Stimulated activated CD4-positive, alpha-beta T cell treated with anti-CD3 and anti-CD28 coated beads, Interleukin-1b, Interleukin-23, amount 100 ng/mL, for 1 hour (primary cell): ENCODE measurements at places on chromosomes 7 and 10.

GRCh38 chr10:2165771-2166460 lies 428.6 kb upstream of the ADARB2 start:
- DNase-seq = no peak

DNA sequence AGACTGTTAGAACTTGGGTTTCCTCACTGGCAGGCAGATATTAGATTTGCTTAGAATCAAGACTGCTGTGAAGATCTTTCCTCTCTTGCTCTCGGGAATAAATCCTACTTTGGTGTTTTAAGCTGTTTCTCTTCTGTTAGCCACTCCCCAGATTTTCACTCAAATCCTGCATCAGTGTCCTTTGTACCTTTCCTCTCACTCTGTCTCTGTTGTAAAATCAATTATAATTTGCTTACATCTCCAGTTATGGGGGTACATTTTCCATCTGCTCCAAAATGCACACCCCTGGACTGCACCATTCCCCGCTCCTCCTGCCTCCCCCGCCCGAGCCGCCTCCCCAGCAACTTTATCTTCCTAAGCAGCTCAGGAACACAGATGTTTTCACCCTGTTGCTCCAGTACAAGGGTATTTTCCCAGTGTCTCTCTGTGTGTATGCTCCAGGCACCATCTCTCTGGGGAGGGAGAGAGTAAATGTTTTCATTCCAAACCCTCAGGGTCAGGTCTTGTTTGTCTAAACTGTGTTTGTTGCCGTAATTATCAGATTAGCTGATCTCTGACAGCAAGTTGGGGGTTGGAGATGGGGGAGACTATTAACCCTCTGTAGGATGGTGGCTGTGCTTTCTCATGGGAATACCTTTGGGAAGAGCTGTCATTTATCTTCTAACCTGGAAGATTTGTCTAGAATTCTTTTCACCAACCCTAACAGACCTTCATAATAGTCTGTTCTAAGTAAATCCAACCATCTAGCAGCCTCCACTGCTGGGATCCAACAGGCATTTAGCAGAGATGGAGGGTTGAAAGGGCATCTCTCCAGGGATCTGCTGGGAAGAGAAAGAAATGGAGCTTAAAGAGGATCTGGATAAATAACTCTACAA lies 20.4 kb upstream of the GOT1 start:
- DNase-seq = no peak

GRCh38 chr10:119602241-119603095 lies 5.7 kb upstream of the TIAL1 start:
- DNase-seq = no peak

- DNase-seq = no peak
These were observed 308.2 kb downstream of the LRMDA start for GRCh38 chr10:75739414-75740143.

- no peak for DNase-seq
These were observed 27.0 kb downstream of the SLC26A4 start for GRCh38 chr7:107687656-107688055.

- no peak for DNase-seq
These were observed 64.1 kb downstream of the DOCK1 start for GRCh38 chr10:126969310-126969709.

GRCh38 chr10:28432210-28432676 lies 100.7 kb upstream of the WAC start:
- DNase-seq = no peak

- DNase-seq = no peak
These were observed 85.6 kb upstream of the PDCD4 start for GRCh38 chr10:110786172-110786571.
